Right ventricle myocardium inferior (tissue), 1 donor: ENCODE measurements at places on chromosomes 12 and 14. TPM values are rescaled to one million over a fixed set of nuclear protein-coding genes. Genes with fewer than 3 reads are reported as not detected.

GRCh38 chr12:104218935-104219334, 3.4 kb downstream of the TXNRD1 start:
- no peak for DNase-seq

DNA sequence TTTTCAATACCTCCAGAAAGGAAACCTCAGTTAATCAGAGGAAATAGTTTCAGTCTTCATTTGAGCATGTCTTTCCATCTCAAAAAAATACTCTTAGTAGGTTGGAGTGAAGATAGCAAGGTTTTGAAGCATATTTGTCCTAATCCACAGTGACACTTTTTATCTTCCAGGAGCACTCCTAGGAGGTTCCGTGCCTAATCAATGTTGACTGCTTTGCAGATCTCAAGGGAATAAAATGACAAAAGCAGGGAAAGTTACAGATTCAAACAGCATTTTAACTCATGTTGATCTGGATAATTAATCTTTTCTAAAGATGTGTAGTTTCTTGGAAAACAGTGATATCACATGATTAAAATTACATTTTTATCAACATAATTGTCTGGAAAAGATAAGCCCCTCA, 213.9 kb downstream of the ANO6 start:
- no peak for DNase-seq

- no peak for DNase-seq
Observed at GRCh38 chr12:46404733-46405132, 32.2 kb upstream of the SLC38A2 start.

- DNase-seq, result no peak
Observed at GRCh38 chr12:75744607-75745256, 233.3 kb upstream of the KRR1 start.

PLEKHG7 gene
- not detected for total RNA-seq

LIN7A gene
- total RNA-seq, result 13.7 TPM

CD163 gene
- total RNA-seq, result 97.5 TPM

OAS3 gene
- 5.7 TPM for total RNA-seq
